ENCODE measurements at places on chromosomes 3 and 15.
A peak's percentile ranks its signal among the peaks of the same experiment; 100 is the strongest.

DNA sequence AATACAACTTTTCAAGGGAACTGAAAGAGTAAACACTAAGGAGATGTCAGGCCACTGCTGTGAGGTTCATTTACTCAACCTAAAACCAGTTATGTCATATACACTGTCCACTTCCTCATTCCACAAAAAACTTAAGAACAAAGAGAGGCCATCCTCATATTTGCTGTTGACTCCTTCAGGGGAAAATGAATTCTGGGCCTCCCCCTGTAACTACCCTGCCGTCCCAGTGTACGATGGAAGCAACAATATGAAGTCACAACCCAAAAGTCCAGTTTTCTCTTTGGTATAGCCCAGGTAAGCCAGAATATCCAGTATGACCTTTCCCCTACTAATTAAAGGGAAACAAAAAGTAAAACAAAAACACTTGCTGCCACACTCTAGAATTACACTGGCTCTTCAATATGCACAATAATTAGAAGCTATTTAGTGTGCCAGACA lies 16.2 kb downstream of the CEP152 start:
- peak; percentile 59 for DNase-seq

DNA sequence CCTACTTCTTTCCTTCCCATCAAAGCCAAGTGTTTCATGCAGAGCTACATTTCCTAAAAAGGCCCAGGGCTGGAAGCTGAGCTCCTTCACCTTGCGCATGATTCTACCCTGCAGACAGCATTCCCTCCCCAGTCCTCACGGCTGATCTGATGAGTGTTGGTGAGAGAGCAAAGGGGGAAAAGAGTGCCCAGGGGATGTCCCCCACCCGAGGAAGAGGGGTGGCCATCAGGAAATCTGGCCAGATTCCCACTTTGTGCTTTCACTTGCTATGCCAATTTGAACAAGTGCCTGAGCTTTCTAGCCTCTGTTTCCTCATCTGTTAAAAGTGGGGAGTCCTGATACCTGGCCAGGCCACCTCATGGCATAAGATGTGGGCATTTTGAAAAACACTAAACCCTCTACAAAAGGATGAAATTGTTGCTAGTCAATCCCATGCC lies 231.0 kb upstream of the TLE3 start:
- no peak for DNase-seq

DNA sequence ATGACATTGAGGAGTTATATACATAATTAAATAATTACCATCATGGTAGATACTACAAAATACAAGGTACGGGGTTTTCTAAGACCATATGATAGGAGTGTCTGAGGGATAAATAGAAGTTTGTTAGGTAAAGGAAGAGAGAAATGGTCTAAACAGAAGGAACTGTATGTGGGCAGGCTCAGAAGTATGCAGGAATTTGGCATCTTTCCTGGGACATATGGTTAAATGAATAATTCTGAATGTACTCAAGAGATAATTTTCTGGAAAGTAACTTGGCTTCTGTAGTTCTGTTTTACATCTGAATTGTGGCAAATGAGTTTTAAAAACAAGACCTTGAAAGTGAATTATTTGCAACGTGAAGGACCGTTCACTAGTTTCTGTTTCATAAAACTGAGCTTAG lies 17.5 kb downstream of the LMCD1 start:
- DNase-seq = no peak

DNA sequence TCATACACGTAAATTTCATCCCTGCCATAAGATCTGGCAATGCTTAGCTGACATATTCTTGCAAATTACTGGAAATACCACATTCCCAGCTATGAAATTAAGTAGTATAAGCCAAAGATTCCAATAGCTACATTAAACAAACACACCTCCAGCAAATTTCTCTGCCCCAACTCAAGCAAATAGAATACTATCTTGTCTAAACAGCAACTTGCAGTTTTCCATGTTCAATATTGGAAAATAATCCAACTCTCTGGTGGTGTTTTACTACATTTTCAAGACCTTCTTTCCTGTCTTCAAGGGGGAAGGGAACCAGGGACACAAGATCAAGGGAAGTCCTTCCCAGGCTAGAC lies 268.7 kb downstream of the TBL1XR1 start:
- DNase-seq = no peak

GRCh38 chr3:69739204-69740102 lies at the start of gene MITF:
TSS of gene MITF (plus strand) at chr3:69739464. CDS start at chr3:69739598, 134 bp downstream.
- DNase-seq = peak; percentile 89

- no peak for DNase-seq
Observed at GRCh38 chr3:10982782-10983181, 9.8 kb upstream of the SLC6A1 start.

DNA sequence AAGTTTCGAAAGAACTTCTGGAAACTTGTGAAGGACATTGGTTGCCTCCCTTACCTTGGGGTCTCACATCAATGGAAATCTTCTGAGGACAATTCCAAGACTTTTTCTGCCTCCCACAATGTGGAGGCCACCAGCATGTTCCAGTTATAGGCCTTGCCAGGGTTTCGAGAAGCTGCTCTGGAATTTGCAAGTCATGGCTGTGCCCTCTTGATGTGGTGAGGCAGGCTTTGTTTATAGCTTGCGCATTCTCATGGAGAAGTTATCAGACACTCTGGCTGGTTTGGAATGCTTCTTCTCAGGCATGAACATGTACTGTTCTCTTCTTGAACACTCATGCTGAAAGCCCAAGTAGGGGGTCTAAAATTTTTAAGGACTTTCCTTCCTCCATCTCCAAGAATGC lies 4.1 kb downstream of the CXCR6 start:
- DNase-seq = no peak

DNA sequence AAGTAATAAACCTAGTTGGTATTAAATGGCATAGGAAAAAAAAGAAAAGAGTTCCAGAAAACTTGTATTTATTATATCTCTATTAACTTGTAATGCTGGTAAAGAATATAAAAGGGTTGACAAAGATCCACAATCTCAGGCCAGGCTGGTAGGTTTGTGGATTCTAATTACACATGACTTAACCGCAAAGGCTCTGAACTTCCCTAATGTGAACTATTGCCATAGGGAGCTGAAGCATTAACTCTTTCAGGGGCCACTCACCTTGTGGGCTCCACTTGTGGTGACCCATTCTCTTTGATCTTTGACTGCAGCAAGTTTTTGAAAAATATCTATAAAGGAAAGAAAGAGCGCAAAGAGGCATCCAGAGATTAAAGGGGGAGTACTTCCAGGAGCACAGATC lies 58.5 kb downstream of the NEK10 start:
- no peak for DNase-seq

DNA sequence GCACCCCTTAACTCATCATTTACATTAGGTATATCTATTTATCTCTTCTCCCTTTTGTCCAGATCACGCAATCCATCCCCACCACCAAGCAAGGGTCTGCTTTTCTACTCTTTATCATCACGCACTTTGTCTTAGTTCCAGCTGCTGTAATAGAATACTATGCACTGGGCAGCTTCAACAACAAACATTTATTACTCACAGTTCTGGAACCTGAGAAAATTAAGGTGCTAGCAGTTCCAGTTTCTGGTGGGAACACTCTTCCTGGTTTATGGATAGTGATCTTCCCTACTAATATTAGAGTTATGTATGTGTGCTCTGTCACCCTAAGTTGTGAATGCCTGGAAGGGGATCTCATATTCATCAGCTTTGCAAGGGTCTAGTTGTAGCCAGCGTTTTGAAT lies 687.0 kb downstream of the NTRK3 start:
- no peak for DNase-seq

DNA sequence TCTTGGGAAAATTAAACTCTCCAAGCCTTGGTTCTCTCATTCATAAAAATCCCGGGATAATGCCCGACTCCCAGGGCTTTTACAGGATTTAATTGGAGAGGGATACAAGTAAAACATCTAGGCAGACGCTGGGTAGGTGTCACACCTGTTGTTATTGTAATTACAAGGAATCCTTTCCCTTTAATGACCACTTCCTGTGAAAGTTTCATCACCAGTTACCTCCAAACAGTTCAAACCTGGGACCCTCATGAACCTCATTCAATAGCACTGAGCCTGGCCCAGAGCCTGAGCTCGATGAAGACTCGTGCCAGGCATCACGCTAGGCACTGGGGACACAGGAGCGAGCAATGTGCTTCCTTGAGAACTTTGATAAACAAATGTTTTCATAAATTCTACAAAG lies 2.1 kb upstream of the RYK start:
- no peak for DNase-seq

DNA sequence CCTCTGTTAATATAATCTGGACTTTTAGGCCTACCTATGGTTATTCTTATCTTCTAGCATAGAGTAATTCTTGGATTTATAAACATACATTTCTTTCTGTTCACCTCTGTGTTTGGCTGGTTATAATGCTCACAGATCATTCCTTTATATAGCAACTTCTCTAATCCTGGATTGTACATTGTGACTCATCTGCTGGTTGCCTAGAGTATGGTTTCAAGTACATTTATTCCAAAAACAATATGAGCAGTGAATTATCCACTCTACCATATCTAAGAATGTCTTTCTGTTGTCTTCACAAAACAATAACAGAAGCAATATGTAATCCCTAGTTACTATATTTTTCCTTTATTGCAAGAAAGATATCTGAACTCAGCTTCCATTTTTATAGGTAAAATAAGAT lies 35.3 kb downstream of the FSIP1 start:
- no peak for DNase-seq

DNA sequence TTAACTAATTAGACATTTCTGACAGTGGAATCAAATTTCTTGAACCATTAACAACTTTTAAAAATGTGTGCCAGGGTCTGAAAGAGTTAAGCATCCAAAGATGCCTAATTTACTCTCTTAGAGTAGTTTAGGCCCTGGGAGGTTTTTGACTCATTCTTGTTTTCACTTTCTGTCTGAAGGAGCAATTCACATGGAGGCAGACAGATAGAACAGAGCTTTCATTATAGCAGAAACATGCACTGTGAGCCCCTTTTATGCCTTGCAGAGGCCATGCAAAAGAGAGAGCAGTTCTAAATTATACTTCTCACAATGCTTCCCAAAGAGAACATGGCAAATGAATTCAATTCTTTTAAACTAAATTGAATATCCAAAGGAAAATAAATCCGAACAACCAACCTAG lies 554.8 kb downstream of the MFSD1 start:
- no peak for DNase-seq

DNA sequence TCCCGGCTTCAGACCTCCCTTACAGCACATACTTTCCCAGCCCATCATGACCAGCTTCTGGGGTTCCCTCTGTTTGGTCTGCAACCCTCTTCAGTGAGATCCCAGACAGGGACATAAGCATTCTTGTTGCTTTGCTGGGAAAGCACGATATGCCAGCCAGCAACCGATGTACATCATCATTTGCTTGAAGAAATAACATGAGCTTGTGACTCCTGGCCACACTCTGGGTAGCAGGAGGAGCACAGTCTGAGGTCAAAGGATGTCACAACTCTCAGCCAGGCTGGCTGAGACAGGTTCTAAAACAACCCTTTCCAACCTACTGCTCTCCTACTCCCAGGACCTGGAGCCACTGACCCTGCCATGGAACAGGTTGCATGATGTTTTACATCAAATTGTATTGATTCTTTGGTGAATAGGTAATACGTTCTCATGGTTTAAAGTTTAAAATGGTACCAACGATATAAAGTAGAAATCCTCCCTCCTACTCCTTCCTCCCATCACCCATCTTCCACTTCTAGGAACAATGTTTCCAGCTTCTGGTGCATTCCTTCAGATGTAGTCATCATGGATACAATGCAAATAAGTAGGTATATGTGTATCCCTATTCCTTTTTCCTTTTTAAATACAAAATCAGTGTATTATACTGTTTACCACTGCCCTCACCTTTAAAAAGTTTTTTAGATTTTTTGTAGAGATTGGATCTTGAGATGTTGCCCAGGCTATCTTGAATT lies 190.3 kb downstream of the OPA1 start:
- DNase-seq = no peak

GRCh38 chr3:108736821-108737220 lies 20.4 kb downstream of the RETNLB start:
- no peak for DNase-seq

DNA sequence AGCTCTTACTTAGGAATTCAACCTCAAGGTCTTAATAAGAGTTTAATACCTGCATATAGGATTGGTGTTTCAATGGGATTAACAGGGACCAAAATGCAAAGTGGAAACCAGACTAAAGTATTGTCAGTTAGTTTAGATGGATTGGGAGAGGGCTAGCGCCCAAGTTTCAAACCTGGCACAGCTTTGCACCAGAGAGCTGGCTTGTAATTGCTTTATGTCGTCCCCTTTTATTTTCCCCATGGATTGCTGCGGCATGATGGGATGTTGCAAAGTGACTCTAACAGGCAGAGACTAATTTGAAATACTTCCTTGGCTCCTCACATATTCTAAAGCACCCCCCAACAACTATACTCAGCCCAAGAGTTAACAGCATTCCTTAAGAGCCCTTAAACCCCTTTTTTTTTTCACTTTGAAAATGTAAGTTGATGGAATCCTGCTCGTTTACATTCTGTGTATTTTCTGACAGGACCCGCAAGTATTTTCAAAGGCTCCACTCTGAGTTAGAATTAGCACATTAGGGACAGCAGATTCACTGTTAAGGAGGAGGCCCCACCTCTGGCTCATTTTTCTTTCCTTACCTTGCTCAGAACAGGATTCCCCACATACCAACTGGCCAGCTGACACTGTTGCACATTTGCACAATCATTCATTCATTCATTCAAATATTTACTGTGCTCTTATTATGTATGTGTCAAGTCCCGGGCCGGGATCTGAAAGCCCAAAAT lies 214.2 kb downstream of the ERC2 start:
- DNase-seq = no peak

- no peak for DNase-seq
Observed at GRCh38 chr3:11053926-11054503, 61.5 kb downstream of the SLC6A1 start.

GRCh38 chr3:140584549-140584948 lies 93.3 kb upstream of the TRIM42 start:
- no peak for DNase-seq

- no peak for DNase-seq
Observed at GRCh38 chr3:57709559-57709958, 16.7 kb upstream of the DENND6A start.

- no peak for DNase-seq
Observed at GRCh38 chr3:158107605-158108444, 1.6 kb upstream of the SHOX2 start.

DNA sequence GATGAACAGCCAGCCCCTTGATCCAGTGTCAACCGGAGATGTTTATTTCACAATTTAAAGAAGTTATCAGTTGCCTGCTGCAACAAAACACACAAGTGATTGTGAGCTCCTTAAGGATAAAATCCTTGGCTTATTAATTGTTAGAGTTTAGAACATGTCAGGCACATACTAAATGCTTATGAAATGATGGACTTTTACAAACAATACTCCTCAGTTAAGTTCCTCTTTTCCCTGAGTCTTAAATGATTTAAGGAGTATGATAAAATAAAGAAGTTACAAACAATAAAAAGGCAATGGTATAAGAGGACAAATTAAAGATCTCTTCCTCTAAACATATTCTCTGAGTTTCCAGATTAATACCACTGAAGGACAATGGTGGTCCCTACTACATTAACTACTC lies 5.7 kb downstream of the GHSR start:
- DNase-seq = no peak

- DNase-seq = no peak
Observed at GRCh38 chr3:46912986-46913385, 35.5 kb downstream of the PTH1R start.

All from GM13976 (cell line).